ENCODE measurements at places on chromosomes 6 and 20. TPM values are rescaled to one million over a fixed set of nuclear protein-coding genes. Genes with fewer than 3 reads are reported as not detected.

The TIAM2 gene
- total RNA-seq: 7.6 TPM

- no peak overlapping the region for H3K4me3 ChIP-seq
- peaks cover 4% of the 10 kb centered on the region for H3K36me3 ChIP-seq
- H3K4me1 ChIP-seq: no peaks in the 10 kb centered on the region
- no peak overlapping the region for H3K27ac ChIP-seq
- no peak for DNase-seq
Measured at GRCh38 chr6:89853068-89853467, 23.4 kb downstream of the CASP8AP2 start.

DNA sequence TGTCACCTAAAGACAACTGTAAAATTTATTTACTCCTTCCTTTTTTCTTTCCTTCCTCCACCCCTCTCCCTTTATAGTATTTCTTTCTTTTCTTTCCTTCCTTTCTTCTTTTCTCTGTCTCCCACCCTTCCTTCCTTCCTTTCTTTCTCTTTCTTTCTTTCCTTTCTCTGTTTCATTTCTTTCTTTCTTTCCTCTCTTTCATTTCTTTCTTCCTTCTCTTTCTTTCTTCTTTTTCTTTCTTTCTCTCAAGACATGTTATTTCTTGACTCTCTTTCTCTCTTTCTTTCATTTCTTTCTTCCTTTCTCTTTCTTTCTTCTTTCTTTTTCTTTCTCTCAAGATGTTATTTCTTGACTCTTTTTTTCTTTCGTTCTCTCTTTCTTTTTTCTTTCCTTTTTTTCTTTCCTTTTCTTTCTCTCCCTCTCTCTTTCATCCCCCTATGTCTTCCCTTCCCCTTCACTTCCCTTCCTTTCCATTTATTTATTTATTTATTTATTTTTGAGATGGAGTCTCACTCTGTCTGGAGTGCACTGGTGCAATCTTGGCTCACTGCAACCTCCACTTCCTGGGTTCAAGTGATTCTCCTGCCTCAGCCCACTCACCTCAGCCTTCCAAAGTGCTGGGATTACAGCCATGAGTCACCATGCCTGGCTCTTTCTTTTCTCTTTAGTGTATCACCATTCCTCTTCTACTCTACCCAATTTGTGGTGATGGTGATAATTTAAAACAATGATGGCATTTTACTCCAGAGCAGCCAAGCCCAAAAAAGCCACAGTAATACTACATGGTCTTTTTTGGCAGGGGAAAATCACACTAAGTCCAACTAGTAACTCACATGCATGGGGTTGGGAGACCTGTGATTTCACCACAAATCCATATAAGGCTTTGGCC, 188.2 kb downstream of the ADGRG6 start:
- no peaks in the 10 kb centered on the region for H3K27me3 ChIP-seq
- H3K27ac ChIP-seq: no peak overlapping the region
- no peaks in the 10 kb centered on the region for H3K4me1 ChIP-seq
- no peak overlapping the region for H3K4me3 ChIP-seq
- no peak for DNase-seq
- no peaks in the 10 kb centered on the region for H3K36me3 ChIP-seq

The VNN1 gene
- total RNA-seq: 7.5 TPM

GRCh38 chr6:17064975-17065374, 36.9 kb upstream of the STMND1 start:
- H3K27me3 ChIP-seq: no peaks in the 10 kb centered on the region
- H3K4me3 ChIP-seq: no peak overlapping the region
- no peak for DNase-seq

DNA sequence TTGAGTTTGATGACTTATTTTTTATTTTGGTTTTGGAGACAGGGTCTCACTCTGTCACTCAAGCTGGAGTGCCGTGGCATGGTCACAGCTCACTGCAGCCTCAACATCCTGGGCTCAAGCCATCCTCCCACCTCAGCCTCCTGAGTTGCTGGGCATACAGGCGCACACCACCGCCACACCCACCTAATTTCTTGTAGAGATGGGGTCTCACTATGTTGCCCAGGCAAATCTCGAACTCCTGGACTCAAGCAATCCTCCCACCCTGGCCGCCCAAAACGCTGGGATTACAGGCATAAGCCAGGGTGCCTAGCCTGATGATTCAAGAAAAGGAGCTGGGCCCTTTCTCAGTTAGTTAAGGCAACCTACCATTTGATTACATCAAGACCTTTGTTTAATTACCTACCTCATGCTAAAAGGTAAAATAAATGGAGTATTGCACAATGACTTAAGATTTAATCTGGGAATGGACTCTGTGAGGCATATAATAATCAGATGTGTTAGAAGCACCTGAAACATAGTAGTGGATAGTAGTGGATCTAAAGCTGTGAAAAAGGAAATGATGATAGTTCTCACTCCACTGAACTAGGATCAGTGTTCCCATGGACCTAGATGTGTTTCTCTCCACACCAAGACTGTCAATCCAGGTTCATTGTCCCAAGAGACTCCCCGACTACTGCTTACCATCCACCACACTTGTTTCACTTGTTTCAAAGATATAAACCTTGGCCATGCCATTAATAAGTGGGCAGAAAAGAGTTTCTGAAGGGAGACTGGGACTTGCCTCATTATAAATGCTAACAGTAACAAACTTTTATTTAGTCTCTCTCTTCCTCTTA, 2.1 kb downstream of the TNFRSF21 start:
- H3K27me3 ChIP-seq: no peaks in the 10 kb centered on the region
- peak overlapping the region; percentile 81 for H3K4me3 ChIP-seq

- DNase-seq: no peak
- no peak overlapping the region for H3K4me3 ChIP-seq
- H3K27me3 ChIP-seq: no peaks in the 10 kb centered on the region
- H3K36me3 ChIP-seq: no peaks in the 10 kb centered on the region
Measured at GRCh38 chr20:564192-564591, 20.6 kb upstream of the CSNK2A1 start.

DNA sequence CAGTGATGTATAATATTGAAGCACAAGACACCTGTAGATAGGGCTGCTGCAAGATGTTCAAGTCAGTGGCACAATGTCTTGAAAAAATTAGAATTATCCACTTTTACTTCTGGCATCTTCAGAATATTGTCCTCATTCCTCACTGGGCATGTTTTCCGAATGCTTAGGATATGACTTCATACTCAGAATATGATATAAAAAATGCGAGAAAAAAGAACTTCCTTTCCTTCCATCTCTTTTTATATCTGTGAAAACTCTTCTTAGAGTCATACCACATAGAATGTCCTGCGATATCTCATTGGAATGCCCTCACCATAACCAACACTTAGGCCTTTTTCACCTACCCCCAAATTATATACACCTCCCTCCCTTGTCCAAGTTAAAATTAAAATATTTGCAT, 4.6 kb downstream of the MAS1L start:
- H3K4me3 ChIP-seq: no peak overlapping the region
- H3K36me3 ChIP-seq: no peaks in the 10 kb centered on the region
- H3K4me1 ChIP-seq: no peaks in the 10 kb centered on the region
- H3K27me3 ChIP-seq: no peaks in the 10 kb centered on the region
- DNase-seq: no peak
- H3K27ac ChIP-seq: no peak overlapping the region

The PACSIN1 gene
- total RNA-seq: 1.7 TPM

- H3K4me1 ChIP-seq: peaks cover 14% of the 10 kb centered on the region
- H3K4me3 ChIP-seq: no peak overlapping the region
- no peaks in the 10 kb centered on the region for H3K36me3 ChIP-seq
- DNase-seq: no peak
- H3K27ac ChIP-seq: no peak overlapping the region
Measured at GRCh38 chr20:32296819-32297420, 19.5 kb downstream of the KIF3B start.

GRCh38 chr6:113481910-113482309, 375.2 kb upstream of the MARCKS start:
- H3K27ac ChIP-seq: no peak overlapping the region
- H3K4me3 ChIP-seq: no peak overlapping the region
- H3K27me3 ChIP-seq: no peaks in the 10 kb centered on the region
- no peak for DNase-seq
- no peaks in the 10 kb centered on the region for H3K36me3 ChIP-seq

- no peaks in the 10 kb centered on the region for H3K36me3 ChIP-seq
- DNase-seq: peak; percentile 37
- H3K27ac ChIP-seq: no peak overlapping the region
- no peaks in the 10 kb centered on the region for H3K4me1 ChIP-seq
Measured at GRCh38 chr6:6494677-6495076, 93.8 kb upstream of the LY86 start.

DNA sequence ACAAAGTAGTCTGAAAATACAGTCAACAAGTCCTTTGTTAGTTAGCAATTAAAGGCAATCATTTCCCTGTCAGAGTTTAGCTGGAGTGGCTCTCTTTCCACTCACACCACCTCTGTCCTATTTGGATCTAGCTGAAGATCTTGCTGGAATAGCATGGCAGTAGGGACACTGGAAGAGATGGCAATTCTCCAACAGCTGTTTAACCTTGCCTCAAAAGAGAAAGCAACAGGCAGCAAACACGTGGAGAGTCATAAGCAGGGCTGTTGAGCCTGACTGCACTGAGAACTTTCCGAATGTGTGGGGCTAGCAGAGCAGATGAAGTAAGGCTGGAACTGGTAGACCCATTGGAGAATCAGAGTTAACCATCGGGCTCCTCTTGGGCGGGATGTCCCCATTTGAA, 38.0 kb upstream of the PRSS35 start:
- no peak overlapping the region for H3K4me3 ChIP-seq
- no peak for DNase-seq
- H3K27ac ChIP-seq: no peak overlapping the region
- no peaks in the 10 kb centered on the region for H3K27me3 ChIP-seq

DNA sequence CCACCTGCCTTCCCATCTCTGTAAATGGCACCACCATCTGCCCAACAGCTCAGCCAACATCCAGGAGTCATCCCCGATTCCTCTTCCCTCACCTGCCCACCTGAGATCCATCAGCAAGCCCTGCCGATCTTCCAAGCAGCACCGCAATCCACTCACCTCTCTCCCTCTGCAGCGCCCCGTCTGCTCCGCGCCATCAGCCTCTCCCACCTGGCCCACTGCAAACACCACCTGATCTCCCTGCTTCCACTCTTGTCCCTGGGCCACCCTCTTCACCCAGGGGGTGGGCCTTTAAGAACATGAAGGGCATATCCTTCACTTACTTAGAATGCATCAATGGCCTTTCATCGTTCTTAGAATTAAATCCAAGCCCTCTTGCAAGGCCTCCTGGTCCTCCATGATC, 457.3 kb upstream of the SULF2 start:
- no peaks in the 10 kb centered on the region for H3K36me3 ChIP-seq
- no peaks in the 10 kb centered on the region for H3K27me3 ChIP-seq
- no peaks in the 10 kb centered on the region for H3K4me1 ChIP-seq
- H3K27ac ChIP-seq: no peak overlapping the region
- no peak for DNase-seq

GRCh38 chr20:32968478-32969241, 35.6 kb downstream of the SUN5 start:
- no peak overlapping the region for H3K27ac ChIP-seq
- no peaks in the 10 kb centered on the region for H3K27me3 ChIP-seq
- H3K4me1 ChIP-seq: no peaks in the 10 kb centered on the region
- H3K4me3 ChIP-seq: no peak overlapping the region
- H3K36me3 ChIP-seq: no peaks in the 10 kb centered on the region
- no peak for DNase-seq

The PPP1R3G gene
- total RNA-seq: 1.9 TPM

GRCh38 chr6:136012943-136013342, 161.4 kb downstream of the PDE7B start:
- no peaks in the 10 kb centered on the region for H3K4me1 ChIP-seq
- no peaks in the 10 kb centered on the region for H3K27me3 ChIP-seq

DNA sequence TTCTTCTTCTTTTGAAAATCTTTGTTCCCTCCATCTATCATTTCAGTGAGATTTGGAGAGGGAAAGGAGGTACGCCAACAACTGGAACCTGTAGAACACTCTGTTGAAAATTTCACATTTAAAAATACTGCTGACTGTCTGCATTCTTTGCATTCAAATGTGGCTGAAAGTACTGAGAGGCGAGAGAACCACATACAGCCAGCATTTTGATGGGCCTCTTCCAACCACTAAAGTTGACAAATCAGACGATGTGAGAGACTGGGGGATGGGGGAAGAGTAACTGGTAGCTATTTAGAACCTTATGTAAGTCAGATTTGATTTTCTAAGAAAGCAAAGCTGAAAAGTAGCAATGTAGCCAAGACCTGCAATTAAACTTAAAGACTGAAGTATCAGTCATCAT, 77.5 kb downstream of the FKBP5 start:
- H3K27me3 ChIP-seq: no peaks in the 10 kb centered on the region
- no peak overlapping the region for H3K4me3 ChIP-seq

DNA sequence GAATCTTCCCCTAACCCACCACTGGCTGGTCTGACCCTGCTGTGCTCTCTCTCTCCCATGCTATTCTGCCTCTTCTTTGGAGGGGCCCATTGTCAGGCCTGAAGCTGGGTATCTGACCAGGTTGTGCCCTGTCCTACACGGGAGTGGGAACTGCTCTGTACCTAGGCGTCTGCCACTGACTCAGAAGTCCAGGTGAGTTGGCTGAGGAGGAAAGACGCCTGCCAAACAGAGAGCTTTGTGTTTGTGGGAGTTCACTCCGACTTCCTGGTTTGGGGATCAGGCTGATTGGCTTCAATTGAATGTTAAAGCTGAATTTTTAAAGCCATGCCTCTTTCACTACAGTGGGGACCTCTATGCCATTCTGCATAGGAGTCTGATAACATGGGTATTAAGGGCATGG, 136.0 kb downstream of the CCDC170 start:
- no peaks in the 10 kb centered on the region for H3K27me3 ChIP-seq
- H3K4me3 ChIP-seq: no peak overlapping the region
- no peaks in the 10 kb centered on the region for H3K36me3 ChIP-seq
- H3K27ac ChIP-seq: no peak overlapping the region
- H3K4me1 ChIP-seq: no peaks in the 10 kb centered on the region

GRCh38 chr20:60695226-60696000, 556.6 kb upstream of the CDH4 start:
- H3K27ac ChIP-seq: no peak overlapping the region
- no peaks in the 10 kb centered on the region for H3K36me3 ChIP-seq
- no peak overlapping the region for H3K4me3 ChIP-seq
- H3K4me1 ChIP-seq: no peaks in the 10 kb centered on the region
- no peak for DNase-seq
- H3K27me3 ChIP-seq: no peaks in the 10 kb centered on the region

The IL20RA gene
- 0.16 TPM for total RNA-seq

DNA sequence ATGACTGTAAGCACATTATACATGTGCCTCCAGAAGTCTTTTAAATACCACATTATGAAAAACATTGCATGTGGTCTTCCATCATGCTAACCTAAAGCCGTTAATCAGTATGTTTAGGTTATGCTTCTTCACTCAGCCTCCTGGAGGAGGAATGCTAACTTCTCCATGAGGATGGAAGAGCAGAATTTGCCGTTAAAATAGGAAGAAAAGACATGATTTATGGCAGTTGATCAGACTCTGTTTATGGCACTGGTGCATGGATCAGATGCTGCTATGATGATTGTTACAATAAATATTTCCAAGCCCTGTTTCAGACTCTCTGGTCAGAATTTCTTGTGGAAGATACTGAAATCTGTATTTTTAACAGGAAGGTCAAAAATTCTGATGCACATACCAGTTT, 31.7 kb downstream of the MAP3K4 start:
- no peaks in the 10 kb centered on the region for H3K36me3 ChIP-seq
- no peak overlapping the region for H3K4me3 ChIP-seq
- no peak for DNase-seq
- no peak overlapping the region for H3K27ac ChIP-seq

The FNDC1 gene
- total RNA-seq: 1.3 TPM

The PLEKHG1 gene
- 58.7 TPM for total RNA-seq

The TCP11 gene
- total RNA-seq: 0.50 TPM

GRCh38 chr20:51058017-51058416, 35.1 kb upstream of the KCNG1 start:
- no peaks in the 10 kb centered on the region for H3K4me1 ChIP-seq
- no peak overlapping the region for H3K4me3 ChIP-seq
- H3K27me3 ChIP-seq: no peaks in the 10 kb centered on the region
- no peaks in the 10 kb centered on the region for H3K36me3 ChIP-seq
- no peak overlapping the region for H3K27ac ChIP-seq
- no peak for DNase-seq
